ENCODE measurements at places on chromosomes 11 and 22.

DNA sequence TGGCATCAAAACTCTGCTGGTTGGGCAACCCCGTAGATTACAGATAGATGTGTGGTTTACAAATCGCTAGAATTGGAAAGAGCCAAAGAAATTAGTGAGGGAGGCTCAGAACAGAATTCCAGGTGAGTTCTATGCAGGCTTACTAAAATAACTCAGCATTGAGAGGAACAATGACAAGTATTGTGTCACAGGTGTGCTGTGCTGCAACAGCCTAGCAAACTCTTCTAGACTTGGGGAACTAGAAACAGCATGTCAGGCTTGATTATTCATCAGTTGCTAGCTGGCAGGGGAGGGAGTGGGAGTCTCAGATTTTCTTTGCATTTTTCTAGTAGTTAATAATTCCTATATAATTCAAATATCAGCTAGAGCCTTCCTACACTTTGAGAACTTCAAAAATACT, 26.3 kb upstream of the RASD2 start:
- no peak for DNase-seq

DNA sequence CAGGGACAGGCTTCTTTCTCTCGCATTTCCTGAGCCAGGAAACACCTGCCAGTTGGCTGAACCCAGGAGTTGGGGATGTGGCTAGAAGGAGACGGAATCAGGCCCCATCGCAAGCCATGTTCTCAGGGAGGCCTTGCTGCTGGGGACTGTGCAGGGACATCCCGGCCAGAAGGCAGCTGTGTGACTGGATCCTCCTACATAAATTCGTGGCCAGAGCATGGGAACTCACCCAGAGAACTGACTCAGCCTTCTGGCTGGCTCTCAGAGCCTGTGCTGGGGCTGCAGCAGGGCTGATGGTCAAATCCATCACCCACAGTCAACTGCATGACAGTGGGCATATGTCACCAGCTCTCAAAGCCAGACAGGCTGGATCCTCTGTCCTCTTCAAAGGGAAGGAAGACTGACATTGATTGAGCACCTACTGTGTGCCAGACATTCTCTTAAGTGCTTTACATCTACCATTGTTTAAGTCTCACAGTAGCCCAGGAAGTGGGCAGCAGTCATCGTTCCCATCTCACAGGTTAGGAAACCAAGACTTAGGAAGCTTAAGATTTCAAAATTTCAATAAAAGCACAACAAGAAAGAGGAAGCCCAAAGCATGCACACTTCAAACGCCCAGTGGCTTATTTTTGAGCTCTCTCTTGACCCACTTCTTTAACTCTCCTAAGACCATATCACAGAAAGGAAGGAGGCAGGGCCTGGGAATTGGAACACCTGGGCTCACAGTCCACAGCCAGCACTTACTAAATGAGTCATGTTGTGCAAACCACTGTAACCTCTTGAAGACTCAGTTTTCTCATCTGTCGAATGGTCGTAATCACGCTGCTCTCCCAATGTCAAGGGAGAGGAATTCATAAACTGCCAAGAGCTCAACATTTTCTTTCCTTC, 30.9 kb upstream of the CACNG2 start:
- no peak for DNase-seq

- DNase-seq, result no peak
These were observed 2.2 kb downstream of the GANAB start for GRCh38 chr11:62644220-62644619.

- DNase-seq, result no peak
These were observed 61.5 kb downstream of the MYEOV start for GRCh38 chr11:69355346-69355940.

DNA sequence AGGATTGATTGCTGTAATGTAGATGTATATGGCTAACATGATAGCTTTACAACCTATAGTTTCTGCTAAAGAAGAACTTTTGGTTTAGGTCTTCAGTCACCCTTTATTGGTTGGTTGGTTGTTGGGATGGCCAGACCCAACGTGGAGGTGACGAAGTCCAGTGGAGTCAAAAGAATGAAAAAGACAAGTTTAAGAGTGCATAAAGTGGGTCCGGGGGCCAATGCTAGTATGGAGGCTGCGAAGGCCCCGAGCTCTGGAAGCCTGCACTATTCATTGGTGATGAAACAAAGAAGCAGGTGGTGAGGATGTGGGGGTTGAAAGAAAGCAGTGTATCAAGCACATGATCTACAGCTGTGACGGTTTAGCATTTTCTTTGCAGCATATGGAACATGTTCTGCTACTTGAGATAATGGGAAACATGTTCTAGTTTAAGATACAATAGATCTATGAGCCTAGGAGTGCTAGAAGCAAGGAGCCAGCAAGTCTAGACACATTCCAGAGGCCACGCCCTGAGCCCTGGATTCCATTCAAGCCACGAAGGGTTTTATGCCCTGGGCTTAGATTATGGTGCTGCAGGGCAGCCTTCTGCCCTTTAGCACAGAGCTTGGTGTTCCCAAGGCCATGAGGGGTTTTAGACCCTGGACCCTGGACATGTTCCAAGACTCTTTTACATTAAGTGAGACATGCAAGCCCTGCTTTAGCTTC, 6.3 kb downstream of the TCP11L1 start:
- no peak for DNase-seq

DNA sequence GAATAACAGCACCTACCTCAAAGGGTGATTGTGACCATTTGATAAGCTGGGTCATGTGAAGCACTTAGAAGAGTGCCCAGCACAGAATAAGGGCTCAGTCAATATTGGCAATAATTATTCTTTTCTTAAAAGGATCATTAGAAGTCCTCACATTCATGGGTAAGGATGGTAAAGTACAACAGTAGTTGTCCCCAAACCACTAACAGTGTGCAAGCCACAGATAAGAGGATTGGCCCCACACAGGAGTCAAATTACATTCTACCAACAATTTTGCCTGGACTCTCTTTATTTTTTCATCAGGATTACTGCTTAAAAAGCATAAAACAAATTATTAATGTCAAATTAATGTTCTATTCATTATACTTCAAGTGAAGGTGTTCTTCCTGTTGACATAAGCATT, 271.5 kb upstream of the PDGFD start:
- DNase-seq, result no peak

GRCh38 chr22:46761017-46761416, 1.4 kb upstream of the TBC1D22A start:
- no peak for DNase-seq

DNA sequence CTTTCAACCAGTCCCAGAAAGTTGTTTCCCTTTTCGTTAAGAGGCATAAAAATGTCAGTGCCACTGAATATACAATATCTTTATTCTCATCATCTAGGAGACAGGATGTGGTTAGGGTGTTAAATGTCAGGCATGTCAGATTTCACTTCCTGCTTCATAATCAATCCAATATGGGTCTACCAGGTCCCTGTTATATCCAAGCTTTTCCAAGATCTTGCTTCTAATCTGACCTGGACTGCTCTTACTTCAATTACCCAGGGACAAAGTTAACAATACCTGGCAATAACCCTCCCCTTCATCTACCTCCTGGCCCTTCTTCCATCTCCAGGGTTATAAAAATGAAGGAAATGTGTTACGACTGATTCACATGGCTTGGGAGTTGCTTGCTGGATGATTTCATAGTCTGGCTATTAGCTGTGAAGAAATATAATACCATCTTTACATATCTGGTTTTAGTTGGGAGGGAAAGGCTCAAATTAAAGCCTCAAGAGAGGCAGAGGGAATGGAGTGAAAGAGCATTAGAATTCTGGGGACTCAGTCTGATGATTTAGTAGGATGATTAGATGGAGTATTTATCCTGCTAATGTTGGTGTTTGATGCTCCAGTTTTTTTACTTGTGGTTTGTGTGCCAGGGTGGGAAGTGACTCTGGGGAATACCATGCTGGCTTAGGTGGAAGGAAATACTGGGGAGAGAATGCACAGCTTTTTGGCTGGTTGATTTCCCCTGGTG, 534.3 kb downstream of the ETS1 start:
- DNase-seq, result no peak

DNA sequence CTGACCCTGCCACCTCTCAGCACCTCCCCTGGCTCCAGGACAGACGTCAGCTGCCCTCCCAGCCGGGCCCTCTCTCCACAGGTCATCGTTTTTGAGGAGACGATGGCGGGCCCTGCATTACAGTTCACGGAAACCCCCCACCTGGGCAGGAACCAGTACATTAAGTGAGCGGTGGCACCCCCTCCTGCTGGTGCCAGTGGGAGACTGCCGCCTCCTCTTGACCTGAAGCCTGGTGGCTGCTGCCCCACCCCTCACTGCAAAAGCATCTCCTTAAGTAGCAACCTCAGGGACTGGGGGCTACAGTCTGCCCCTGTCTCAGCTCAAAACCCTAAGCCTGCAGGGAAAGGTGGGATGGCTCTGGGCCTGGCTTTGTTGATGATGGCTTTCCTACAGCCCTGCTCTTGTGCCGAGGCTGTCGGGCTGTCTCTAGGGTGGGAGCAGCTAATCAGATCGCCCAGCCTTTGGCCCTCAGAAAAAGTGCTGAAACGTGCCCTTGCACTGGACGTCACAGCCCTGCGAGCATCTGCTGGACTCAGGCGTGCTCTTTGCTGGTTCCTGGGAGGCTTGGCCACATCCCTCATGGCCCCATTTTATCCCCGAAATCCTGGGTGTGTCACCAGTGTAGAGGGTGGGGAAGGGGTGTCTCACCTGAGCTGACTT, 37.0 kb downstream of the B3GAT1 start:
- no peak for DNase-seq

DNA sequence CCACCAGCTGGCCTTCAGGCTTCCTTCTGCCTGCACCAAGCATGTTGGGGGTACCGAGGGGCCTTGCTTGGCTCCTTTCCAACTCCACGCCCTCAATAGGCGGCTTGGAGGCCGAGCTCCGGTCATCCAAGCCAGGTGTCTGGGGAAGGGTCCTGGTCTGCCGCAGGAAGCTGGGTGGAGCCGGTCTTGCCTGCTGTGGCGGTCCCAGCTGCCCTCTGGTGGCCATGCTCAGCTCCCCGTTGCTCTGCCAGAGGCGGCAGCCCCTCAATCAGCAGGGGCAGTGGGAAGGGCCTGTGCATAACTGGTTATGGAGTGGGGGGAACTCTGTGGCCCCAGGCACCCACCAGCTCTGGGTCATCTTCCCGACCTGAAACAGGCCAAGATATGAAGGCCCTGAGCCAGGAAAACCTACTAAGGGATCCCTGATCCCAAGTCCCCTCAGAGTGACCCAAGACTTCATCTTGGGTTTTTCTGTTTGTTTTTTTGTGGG, 3.2 kb downstream of the ARVCF start:
- peak; percentile 33 for DNase-seq

DNA sequence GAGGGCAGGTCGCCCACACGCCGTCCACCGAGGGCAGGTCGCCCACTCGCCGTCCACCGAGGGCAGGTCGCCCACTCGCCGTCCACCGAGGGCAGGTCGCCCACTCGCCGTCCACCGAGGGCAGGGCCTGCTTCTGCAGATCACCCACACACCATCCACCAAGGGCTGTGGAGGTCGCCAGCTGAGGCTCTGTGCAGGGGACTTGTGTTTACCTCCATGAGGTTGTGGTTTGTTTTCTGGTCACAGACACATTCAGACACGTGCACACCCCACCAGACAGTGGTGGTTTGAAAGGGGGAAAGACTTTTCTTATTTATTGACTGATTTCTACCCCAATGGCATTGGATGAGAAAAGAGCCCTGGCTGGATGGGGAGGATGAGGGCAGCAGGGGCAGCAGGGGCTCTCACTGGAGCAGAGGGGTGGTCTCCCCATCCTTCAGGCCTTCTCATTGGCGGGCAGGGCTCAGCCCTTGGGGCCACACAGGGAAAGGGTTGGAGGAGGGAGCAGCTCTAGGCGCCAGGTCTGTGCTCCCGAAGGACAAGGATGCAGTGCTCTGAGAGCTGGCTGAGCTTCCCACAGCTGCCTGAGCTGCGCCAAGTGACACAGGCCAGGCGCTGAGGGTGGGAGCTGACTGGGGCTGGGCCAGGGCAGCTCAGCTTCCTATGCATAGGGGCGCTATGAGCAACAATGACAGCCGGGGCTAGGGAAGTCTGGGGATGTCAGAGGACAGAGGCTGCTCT, 252.6 kb upstream of the B3GAT1 start:
- DNase-seq, result no peak

All from right renal pelvis (tissue), 4 donors.